ENCODE measurements at places on chromosomes 1 and 21.
A peak's percentile ranks its signal among the peaks of the same experiment; 100 is the strongest.

- DNase-seq, result no peak
Observed at GRCh38 chr1:19837866-19838265, 22.8 kb upstream of the RNF186 start.

DNA sequence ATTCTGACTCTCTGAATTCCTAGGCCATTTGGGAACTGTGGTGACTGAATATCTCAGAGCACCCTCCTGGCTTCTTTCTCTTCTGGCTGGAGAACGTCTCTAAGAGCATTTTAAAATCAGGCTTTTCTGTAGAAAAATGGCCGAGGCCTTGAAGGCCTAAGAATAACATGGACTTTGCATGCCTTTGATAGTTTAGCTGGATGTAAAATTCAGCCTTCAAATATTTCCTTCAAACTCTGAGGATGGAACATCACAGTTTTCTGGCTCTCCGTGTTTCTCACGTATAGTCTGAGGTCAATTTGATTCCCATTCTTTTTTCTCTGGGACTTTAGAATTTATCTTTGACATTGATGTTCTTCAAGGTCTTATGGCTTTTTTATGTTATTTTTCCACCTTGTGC is 34.0 kb downstream of the ARHGEF16 start:
- DNase-seq, result no peak

GRCh38 chr1:54493608-54494007 is 54.4 kb upstream of the ACOT11 start:
- peak; percentile 12 for DNase-seq

DNA sequence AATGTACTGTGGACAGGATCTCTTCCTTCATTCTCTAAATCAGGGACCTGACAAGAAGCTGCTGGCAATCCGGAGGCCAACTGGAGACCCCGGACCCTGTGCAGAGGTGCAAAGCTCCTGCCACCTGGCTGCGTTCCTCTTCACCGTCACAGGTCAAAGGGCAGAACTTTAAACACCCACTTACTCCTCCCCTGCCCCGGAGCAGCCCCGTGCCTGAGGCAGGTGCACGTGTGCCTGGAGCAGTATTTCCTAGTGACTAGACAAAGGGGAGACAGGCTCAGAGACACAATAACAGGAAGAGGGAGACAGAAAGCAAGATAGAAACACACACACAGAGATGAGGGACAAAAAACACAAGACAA is 6.6 kb upstream of the PIGC start:
- no peak for DNase-seq

DNA sequence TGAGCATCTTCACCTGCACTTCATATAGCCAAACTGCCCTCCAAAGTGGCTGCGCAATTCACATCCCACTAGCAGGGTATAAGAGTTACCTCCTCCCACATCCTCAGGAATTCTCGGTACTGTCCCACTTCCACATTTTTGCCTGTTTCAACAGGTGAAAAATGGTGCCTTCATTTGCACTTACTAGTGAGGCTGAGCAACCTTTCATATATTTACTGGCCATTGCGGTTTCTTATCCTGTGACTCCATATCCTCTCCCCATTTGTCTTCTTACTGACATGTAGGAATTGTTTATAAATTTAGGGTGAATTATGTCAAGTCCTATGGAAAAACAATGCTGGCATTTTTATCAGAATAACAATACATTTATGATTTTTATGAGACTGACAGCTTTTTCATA is 61.9 kb downstream of the NIBAN1 start:
- no peak for DNase-seq

- no peak for DNase-seq
Observed at GRCh38 chr1:90850181-90850897, 133.2 kb upstream of the BARHL2 start.

DNA sequence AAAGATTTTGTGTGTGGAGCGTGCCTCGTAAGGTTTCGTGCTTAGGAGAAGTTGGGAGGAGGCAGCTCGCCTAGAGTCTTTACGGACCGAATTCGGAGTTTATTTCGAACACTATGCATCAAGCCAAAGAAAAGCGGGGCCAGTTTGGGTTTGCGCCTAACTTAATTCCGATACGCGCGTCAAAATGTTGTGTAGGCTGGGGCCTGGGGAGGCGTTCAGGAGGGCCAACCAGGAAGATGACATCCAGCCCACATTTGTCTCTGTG is 6.4 kb downstream of the FOXD2 start:
- no peak for DNase-seq

DNA sequence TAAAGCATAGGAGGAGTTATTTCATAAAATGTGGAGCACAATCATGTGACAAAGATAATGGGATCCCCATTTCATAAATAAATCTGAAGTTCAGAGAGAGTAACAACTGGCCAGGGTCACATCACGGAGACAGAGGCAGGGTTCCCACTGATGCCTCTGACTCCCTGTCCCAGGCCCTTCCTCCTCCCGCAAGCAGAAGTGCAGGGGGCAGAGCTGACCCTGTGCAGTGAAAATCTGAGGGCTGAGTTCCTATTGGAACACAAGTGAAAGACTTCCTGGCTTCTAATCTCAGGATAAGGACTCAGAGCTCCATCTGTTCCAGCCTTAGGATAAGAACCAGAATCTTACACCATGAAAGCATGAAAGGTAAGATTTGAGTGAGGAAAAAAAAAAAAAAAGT is 22.0 kb downstream of the SELL start:
- DNase-seq, result no peak

- DNase-seq, result peak; percentile 96
Observed at GRCh38 chr1:248837781-248838356, at the start of gene ZNF672. Gene ZNF672 (plus strand): TSS chr1:248838224. CDS start chr1:248847275, 9,051 bp downstream.

GRCh38 chr21:29649406-29649814 is 290.4 kb downstream of the GRIK1 start:
- peak; percentile 11 for DNase-seq

- DNase-seq, result no peak
Observed at GRCh38 chr1:235749755-235750300, 100.2 kb upstream of the GNG4 start.

- no peak for DNase-seq
Observed at GRCh38 chr1:164155347-164155746, 403.6 kb upstream of the PBX1 start.

DNA sequence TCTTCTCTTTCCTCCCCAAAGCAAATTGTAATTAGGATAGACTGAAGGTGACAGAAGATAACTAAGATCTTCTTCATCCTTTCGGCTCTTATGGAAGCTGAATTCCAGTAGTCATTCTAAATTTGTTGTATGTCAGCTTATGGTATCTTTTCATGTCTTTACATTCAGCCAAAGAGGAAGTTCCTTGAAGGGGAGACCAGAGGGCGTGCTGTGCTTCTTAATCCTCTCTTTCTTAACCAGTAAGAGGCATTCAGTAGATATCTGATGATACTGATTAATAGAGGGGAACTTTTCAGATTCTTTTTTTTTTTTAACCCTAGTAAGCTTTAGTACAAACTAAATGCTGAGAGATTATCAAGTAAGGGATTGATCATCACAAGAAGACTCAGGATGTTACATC is 102.3 kb downstream of the OSBPL9 start:
- DNase-seq, result peak; percentile 65

DNA sequence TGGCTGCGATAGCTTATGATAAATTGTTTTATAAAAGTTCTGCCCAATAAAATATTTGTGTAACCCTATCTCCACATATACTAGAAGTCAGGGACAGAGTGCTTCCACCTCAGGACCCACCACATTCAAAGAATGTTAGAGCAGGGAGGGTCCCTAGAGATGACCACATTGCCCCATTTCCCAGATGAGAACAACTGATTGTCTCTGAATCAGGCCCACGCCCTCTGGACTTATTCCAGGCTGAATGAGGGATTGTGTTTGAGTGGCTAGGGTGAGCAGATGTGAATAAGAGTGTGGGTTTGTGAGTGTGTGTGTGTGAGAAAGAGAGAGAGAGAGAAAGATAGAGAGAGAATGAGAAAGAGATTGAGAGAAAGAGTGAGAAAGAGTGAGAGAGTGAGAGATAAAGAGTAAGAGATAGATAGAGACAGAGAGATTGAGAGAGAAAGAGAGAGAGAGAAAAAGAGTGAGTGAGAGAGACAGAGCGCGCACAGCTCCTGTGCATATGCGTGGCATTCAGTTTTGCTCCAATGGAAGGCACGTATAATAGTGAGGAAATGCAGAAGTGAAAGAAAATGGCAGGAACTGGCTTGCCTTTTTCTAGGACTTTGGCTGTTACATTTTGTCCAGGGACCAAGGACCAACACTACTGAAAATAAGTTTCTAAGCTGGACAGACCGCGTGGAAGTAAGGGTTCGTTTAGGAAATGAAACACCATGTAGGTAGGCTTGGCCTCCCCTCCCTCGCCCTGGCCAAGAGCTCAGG is 94.1 kb downstream of the ABCA4 start:
- DNase-seq, result peak; percentile 73

- no peak for DNase-seq
Observed at GRCh38 chr1:239293350-239294110, 92.8 kb upstream of the CHRM3 start.

- no peak for DNase-seq
Observed at GRCh38 chr1:18955441-18956192, 859 bp downstream of the IFFO2 start.

- no peak for DNase-seq
Observed at GRCh38 chr1:44266400-44267344, 53.4 kb downstream of the DMAP1 start.

DNA sequence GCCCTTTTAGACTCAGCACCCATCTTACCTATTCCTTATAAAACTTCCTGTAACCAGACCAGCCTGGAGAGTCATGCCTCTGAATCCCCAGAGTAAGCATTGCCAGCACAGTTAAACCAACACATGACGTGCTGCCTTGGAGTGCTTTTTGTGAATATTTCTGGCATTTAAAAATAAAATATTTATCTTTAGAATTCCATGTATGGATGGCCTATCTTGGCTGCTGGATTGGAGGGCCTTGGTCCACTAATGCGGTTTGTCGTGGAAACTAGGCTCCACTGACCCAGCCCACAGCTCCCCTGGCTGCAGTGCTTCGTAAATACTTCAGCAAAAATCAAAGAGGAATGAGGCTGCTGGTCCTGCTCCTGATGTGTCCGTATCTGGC is 17.5 kb downstream of the MTARC1 start:
- DNase-seq, result no peak

DNA sequence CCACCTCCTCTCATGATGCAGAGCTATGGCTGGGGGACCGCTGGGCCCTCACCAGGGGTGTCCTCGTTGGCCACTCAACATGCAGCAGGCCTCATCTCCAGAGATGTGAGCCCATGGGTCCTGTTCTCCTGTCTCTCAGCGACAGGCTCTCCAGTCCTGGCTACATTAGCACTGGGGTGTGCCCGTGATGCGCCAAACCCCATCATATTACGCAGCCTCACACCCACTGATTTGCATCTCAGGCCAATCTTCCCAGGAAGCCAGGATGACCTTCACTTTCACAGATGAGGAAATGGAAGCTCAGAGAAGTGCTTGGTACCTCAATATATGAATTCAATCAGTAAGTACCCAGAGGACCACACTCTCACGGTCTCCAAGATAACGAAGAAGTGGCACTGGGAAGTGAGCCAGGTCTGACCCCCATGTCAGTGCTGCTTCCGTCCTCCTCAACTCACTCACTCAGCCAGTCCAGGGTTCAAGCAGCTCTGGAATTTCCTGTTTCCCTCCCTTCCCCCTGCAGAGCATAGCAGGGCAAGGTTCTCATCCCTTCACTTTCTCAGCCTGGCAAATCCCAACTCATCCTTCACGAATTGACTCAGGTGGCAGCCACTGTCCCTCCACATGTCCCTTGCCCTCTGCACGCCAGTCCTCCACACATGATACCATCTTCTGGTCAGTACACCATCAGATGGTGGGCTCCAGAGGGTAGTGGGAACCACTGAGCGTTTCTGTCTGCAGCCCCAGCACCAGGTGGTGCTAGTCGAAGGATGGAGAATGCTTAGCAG is 28.9 kb upstream of the EVA1B start:
- DNase-seq, result no peak

DNA sequence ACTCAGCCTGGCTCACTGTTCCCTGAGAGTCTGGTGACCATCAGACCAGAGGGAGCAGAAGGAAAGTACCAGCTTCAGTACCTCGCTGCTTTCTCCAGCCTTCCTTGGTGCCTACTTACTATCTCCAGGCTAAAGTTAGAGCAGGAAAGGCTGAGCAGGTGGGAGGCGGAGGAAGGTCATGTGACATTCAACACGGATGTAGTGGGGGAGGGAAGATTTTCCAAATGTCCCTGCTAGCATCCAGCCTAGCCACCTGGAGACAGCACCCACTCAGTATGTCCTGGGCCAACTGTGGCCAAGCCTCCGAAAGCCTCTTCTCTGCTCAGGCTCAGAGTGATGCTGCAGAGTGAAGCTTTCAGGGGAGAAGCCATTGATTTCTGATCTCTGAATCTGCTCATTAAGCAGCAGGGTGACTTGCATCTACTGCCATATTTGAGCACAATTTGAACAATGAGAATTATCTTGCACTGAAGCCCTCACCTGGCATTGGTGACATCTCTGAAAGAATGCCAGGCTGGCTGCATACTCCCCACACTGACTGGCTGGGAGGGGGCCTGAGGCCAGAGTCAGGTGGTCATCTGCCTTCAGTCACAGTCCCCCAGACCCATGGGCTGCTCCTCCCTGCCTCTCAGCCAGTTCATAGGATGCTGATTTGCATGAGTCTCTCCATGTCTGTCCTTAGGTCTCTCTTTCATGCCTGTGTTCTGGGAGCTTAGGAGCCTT is 86.2 kb downstream of the KCND3 start:
- no peak for DNase-seq

DNA sequence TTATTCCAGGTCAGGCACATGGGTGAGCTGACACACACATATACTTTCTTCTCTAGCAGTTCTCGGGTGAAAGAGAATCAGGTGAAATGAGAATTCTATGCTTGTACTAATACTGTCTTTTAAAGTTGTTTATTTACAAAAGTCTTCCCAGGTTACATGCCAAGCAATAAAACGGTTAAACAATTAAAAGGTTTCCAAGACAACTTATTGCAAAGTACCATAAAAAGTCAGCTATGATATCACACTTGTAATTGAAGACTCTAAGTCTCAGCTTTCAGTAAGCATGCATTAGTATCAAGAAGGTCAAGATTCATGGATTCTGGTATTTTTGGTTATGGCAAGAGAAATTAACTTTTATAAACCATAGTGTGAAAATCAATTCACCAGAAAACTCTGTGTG is 171.4 kb downstream of the PDE4B start:
- no peak for DNase-seq

DNA sequence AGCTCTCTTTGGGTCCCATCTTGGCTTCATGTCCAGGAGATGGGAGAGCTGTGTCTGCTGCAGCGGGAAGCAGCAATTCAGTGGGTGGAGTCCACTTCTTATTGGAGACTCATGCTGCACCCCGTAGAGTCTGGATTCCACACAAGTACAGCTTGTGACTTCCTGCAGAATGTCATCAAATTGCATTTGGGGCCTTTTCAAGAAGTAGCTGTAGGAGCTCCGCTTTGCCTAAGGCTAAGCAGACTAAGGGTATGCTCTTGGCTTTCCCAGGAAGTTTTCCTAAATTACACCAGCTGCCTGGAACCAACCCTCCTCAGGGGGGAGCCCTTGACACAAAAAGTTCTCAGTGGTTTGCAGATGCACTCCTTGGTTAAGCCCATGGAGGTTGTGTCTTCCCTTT is 5.7 kb upstream of the MOB3C start:
- DNase-seq, result peak; percentile 11

DNA sequence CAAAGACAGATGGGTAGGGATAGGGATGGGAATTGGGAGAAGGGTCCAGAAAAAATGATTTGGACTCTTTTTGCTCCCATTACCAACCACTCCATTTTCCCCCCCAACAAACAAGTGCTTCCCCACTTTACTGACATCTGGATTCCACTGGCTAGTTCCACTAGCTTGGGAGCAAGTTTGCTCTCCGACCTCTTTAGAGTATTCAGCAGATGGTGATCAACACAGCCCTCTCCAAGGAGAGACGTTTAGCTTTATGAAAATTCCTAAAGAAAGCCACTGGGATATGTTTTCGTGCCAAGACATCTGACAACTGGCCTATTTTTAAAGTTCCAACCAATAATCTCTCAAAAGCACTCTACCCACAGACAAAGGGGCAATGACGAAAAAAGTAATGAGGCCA is 50.3 kb downstream of the ITPKB start:
- DNase-seq, result no peak
